ENCODE measurements at places on chromosomes 4 and X.

DNA sequence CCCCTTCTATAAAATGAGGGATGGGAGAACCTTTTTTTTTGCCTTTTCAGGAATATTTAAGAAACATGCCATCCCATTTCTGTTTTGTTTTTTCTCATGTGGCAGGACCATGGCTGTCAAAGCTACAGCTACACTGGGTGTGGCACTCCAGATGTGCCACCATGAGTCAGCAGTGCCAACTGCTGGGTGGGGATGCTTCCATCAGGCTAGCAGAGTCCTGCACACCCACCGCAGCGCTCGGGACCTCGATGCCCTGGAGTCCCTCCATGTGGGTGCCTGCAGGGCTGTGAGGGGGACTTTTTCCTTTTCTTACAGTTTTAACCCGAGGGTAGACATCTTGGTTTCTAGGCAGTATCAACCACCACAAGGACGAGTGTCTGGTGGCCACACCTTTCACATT lies 352.6 kb downstream of the NR3C2 start:
- no peak for DNase-seq

DNA sequence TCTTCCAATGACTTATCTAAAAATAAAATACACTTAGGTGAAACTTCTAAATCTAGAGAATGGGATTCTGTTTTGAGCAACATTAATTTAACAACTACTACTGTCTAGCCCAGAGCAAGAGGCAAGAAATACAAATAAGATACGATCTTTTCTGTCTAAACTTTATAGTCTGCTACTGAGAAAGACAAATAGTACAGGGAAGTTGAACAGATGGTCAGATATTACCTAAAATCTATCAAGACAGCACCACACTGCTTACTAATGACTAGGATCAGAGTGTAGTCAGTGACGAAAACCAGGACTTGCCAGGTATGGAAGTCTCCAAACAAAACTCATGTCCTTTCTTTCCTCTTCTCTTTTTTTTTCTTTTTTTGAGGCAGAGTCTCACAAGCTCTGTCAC lies 7.1 kb downstream of the FAM13A start:
- DNase-seq = no peak

DNA sequence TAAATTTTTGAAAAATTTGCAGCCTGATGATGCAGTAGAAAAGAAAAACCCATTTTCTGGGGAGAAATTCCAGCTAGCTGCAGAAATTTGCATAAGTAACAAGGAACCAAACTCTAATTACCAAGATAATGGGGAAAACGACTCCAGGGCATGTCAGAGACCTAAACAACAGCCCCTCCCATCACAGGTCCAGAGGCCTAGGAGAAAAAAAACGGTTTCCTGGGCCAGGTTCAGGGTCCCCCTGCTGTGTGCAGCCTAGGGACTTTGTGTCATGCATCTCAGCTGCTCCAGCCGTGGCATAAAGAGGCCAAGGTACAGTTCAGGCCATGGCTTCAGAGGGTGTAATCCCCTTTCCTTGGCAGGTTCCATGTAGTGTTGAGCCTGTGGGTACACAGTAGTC lies 733.7 kb upstream of the CT83 start:
- DNase-seq = no peak

- peak; percentile 45 for DNase-seq
These were observed 133.4 kb downstream of the ATG4A start for GRCh38 chrX:108224727-108225621.

GRCh38 chrX:32745323-32745722 lies 466.0 kb downstream of the DMD start:
- DNase-seq = no peak

DNA sequence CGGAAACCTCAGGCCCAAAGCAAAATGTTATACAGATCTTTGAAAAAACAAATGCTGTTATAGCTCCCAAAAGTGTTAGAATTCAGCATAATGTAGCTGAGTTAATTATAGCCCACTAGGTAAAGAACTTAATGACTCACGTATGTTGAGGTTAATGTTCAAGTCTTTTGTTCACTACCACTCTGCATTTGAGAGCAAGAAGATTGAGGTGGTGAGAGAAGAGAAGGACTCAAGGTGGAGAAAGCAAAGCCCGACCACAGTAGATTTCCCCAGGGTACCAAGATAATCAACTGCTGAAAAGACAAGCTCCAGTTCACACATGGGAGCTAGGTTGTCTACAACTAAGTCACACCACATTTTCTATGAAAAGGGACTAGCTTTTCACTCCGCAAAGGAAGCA lies 480.2 kb downstream of the DTHD1 start:
- DNase-seq = no peak

DNA sequence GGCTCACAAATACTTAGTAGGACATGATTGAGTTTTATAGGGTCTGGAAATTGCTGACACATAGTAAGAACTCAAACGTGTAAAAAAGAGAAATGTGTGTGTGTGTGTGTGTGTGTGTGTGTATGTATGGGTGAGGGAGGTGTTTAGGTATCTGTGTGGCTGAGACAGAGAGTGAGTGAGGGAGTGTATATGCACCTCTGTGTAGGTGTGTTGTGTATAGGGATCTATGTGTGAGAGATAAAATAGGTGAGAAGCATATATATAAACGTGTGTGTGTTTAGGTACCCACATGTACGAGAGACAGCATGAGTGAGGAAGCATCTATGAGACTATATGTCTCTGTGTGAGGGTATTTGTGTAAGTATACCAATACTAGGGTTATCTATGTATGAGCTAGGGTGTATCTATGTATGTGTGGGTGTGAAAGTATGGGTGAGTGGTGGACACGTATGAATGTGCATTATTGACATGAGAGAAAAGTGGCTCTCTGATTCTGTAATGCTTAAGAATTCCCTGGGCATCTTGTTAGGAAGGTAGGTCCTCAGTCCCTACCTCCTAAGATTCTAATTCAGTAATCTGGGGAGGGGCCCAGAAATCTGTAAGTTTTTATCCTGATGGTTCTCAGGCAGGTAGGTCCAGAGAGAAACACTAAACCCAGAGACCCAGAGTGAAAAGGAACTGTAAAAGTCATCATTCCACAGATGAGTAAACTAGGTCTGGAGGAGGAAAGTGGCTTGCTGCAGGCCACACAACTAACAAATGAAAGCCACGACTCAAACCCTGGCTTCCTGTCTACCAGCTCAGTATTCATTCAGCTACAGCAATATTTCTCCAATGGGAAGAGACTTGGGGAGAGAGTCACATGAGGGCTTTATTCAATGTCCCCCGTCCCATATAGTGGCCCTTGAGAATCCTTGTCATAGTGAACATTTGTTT lies 237.0 kb downstream of the IDS start:
- DNase-seq = no peak

- no peak for DNase-seq
These were observed at the start of gene LOC101059915 for GRCh38 chrX:71667328-71668247. Gene LOC101059915 (plus strand): TSS chrX:71667546.

DNA sequence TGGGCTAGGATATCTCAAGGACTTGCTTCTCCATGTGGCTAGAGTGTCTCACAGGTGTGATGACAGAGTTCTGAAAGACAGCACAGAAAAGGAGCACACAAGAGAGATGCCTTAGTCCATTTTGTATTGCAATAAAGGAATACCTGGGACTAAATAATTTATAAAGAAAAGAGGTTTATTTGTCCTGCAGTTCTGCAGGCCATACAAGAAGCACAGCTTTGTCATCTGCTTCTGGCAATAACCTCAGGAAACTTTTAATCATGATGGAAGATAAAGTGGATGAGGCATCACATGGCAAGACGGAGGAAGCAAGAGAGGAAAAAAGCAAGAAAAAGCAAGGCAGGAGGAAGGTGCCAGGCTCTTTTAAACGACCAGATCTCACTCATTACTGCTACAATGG lies 126.9 kb downstream of the ADAMTS3 start:
- DNase-seq = no peak

DNA sequence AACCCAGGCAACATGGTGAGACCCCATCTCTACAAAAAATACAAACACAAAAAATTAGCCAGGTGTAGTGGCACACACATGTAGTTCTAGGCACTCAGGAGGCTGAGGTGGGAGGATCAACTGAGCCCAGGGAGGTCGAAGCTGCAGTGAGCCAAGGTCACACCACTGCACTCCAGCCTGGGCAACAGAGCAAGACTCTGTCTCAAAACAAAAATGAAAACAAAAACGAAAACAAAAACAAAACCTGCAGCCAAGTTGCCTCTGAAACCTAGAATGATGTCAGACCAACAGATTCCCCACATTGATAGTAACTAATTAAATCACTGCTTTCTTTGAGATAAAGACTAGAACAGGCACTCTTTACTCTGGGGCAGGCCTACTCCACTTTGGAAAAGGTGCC lies 104.5 kb downstream of the AMELX start:
- no peak for DNase-seq

DNA sequence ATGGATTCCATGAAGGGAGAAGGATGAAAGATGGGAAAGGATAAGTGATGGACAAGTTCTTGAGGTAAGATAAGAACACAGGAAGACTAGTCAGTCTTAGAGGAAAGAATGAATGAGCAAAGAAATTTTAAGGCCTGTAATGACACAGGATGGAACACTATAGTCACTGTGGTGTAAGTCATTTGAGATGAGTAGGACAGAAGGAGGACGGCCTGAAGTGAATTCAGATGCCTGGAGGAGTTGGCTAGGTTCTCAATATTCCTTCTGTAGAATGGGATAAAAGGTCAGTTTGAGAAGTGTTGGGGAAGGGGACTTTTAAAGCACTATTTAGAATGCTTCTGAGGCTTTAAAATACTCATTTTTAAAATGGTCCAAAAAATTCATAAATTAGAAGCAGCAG lies 3.9 kb downstream of the MSMO1 start:
- no peak for DNase-seq

GRCh38 chr4:159271856-159272255 lies 169.0 kb downstream of the RAPGEF2 start:
- DNase-seq = no peak

- DNase-seq = no peak
These were observed 776 bp downstream of the CEP44 start for GRCh38 chr4:174284487-174284886.

DNA sequence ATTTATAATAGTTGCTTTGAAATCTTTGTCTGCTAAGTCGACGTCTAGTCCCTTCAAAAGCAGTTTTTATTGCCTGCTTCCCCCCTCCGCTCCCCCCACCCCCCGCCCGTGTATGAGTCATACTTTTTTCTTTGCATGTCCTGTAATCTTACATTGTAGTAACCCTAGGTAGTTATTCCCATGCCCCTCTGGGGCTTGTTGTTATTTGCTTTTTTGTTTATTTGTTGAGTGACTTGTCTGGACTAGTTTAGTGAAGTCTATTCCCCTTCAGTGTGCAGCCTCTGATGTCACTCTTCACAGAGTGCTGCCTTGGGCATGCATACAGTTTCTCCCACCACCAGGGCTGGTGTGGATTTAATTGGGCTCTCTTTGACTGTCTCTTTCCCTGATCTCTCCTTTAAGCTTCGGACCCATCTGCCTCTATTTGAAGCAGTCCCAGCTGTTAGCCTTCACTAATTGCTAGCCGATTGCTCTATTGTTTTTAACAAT lies 86.2 kb downstream of the PPEF1 start:
- no peak for DNase-seq

DNA sequence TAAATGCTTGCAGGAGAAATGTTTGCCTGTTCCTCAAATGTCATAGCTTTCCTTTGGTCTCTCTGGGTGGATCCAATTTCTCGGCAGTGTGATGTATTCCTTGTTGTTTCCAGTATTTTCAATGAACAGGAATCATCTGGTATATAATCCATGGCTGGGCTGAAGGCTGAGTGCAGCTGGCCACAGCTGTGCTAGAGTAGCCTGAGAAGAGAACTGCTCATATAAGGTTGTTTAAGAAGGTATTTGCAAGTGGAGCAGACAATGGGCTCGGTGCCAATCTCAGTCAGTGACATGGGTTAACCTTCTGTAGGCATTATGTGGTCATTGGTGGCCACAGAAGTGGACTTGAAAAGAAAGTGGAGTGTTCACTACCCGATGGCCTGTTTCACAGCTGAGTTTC lies 390.3 kb downstream of the SPRY1 start:
- peak; percentile 51 for DNase-seq

- no peak for DNase-seq
These were observed 223.1 kb upstream of the LEF1 start for GRCh38 chr4:108391701-108392455.

DNA sequence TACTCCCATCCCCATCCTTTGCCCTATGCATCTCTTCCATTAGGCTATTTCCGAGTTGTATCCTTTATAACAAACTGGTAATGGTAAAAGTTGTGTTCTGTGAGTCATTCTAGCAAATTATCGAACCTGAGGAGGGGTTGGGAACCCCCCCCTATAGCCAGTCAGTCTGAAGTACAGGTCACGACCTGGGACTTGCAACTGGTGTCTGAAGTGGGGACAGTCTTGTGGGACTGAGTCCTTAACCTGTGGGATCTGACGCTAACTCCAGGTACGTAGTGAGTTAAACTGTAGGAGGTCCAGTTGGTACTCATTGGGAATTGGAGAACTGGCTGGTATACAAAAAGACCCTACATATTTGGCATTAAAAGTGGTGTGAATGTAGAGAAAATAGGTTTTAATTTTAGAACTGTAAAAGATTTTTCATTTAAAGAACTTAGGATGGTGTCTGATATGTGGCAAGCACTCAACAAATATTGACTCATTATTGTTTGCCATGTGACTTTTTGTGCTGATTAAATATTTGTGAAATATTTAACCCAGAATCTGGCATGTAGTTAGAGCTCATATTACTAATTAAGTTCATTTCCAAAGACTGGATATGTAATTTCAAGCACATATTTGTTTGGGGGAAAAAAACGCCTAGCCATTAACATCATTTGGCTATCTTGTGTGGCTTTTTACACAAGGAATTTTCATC lies 50.7 kb downstream of the CHST7 start:
- no peak for DNase-seq
